ENCODE measurements at places on chromosomes 1 and 21. TPM values are rescaled to one million over a fixed set of nuclear protein-coding genes. Genes with fewer than 3 reads are reported as not detected.

GRCh38 chr21:28272272-28272992 lies 720.2 kb downstream of the LTN1 start:
- DNase-seq = no peak

- no peak for DNase-seq
These were observed 372.1 kb upstream of the VAMP3 start for GRCh38 chr1:7398982-7399381.

GRCh38 chr1:209697126-209697525 lies 7.5 kb upstream of the HSD11B1 start:
- no peak for DNase-seq

Gene SLC45A1
- total RNA-seq = 1.8 TPM

DNA sequence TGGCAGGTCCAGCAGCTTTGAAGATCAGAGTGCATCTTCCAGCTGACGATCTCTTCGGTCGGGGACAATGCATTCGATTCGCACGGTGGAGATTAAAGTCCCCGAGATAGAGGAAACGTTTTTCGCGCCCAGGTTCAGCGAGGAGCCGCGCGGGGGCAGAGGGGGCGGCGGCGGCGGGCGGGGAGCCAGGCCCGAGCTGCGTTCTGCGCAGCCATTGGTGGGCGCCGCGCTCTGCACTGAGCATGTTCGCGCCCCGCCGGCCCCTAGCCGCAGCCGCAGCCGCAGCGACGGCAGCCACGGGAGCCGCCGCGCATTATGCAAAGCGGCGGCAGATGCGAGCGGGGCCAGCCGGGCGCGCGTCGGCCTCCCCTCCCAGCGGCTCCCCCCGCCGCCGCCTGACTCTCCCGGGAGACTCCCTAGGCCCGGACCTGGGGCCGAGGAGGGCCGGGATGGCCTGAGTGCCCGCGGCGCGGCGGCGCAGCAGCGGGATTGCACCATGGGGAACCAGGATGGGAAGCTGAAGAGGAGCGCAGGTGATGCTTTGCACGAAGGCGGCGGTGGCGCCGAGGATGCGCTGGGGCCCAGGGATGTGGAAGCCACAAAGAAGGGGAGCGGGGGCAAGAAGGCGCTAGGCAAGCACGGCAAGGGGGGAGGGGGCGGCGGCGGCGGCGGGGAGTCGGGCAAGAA lies at the start of gene FMN2:
Gene FMN2, plus strand, starts transcription at position 270 of the 687 bp plus-strand sequence. Its CDS starts 227 bp downstream, at position 497.
- no peak for DNase-seq

DNA sequence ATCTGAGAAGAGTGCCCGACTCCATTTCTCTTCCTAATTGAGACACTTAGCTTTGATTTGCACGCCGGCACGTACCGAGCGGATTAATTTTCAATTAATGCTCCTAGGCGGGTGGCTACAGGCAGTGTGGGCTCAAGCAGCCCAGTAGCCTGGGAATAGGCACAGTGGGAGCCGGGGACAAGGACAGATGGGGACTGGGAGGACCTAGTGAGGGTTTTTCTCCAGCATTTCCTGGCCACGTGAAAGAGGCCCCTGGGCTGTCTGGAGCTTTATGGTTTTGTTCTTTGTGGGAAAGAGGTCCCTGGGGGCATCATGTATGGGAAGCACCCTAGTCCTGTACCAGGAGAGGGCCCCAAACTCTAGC lies 78.6 kb upstream of the CSF3R start:
- no peak for DNase-seq

GRCh38 chr1:17892225-17892624 lies 137.1 kb downstream of the ACTL8 start:
- no peak for DNase-seq

- DNase-seq = peak; percentile 68
These were observed 26.2 kb downstream of the ACOT11 start for GRCh38 chr1:54574158-54574778.

DNA sequence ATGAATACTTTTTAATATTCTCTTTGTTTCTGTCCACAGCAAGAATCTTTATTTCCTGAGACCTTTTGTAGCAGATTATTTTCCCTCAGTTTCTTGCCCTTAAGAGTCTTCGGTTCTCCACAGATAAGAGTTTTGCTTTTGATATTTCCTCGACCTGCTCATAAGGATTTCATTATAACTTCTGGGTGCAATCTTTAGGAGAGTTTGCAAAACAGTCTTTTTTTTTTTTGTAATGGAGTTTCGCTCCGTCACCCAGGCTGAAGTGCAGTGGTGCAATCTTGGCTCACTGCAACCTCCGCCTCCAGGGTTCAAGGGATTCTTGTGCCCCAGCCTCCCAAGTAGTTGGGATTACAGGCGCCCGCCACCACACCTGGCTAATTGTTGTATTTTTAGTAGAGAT lies 10.1 kb upstream of the UBE4B start:
- DNase-seq = no peak

Gene FAM72A
- 0.35 TPM for total RNA-seq

Gene AUNIP
- total RNA-seq = not detected

DNA sequence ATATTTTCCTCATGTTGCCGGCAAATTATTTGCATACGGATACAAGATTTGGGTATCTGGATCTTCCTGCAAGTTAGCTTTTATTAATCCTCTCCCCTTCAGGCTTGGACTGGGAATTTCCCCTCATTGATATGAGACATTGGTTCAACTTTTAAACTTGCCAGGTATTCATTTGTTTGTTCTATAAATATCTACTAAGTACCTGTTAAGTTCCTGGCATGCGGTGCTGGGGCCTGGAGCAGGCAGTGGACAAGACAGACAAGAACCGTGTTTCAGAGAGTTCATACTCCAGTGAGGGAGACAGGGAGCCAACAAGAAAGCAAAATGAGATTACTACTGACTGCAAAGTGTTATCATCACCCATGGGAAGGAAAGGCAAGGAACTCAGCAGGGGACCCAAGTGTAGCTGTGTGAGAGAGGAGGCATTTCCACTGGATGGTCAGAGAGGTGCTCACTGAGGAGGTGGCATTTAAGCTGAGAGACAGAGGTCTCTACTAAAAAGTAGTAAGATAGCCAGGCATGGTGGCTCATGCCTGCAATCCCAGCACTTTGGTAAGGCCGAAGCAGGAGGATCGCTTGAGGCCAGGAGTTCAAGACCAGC lies 39.1 kb upstream of the FHAD1 start:
- DNase-seq = peak; percentile 61

Gene DYRK3
- 11.3 TPM for total RNA-seq

DNA sequence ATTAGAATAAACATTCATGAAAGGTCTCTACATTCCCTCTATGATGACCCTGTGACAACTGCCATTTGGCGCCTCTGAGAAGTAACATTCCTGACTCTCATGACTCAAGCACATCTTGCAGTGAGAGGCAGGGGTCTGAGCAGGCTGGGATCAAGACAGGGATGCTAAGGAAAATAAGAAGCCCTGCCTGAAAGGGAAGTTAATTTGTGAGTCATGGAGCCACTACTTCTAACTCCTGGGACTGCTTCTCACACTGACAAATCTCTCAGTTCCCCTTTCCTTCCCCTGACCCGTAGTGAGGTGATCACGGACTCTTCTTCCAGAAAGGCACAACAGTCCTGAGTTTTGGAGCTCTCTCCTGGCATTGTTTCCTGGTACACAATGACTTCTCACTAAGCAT lies 231.9 kb downstream of the TNR start:
- no peak for DNase-seq

- DNase-seq = no peak
These were observed 481.7 kb upstream of the RUNX1 start for GRCh38 chr21:35530766-35531165.

- DNase-seq = no peak
These were observed 47.0 kb downstream of the ACTL8 start for GRCh38 chr1:17802164-17802563.

Gene MRPL9
- total RNA-seq = 43.2 TPM

GRCh38 chr1:165129568-165130164 lies 226.8 kb downstream of the LMX1A start:
- no peak for DNase-seq

DNA sequence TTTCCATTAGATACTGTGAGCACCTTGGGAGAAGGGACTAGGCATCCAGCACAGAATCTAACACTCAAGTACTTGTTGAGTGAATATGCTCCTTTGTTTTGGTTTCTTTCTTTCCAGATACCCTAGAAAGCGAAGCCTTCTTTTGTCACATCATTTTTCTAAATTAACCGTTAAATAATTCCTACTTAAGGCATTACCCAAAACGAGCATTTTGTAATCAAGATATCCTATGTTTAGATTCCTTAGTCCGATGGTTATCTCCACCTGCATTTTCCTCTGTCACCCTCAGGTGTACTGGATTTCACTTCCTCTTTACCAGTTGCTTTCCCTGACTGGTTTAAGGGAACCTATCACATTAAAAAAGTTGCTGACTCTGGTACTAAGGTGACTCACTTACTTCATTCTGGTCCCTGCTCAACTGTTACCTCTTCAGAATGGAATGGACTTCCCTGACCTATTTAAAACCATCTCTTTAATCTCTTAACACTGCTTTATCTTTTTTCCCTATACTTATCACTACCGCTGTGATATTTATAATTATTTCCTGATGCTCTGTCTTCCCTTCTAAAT lies 3.2 kb downstream of the B3GALNT2 start:
- DNase-seq = no peak

DNA sequence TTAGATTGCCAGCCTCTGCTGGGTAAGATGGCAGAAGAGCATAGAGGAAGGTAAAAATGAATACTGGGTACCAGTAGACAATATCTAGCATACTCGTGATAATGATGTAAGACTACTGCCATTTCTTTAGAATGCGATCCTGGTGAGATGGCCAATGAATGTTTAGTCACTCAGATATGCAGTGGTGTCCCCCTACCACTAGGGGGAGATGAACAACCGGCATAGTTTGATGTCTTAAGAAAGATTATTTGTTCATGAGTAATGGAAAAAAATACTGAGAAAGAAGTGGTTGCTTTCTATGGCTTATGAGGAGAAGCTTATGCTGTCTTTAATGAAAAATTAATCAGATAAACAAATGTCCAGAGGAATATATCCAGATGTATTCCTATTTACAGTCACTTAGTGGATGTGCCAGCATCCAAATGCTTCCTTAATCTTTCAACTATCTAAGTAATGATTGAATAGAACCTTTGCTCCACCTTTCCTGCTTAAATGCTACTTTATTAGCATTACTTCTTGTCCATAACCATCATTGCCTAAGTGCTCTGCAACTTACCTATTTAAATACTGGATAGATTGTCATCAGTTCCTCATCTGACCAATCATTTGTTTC lies 256.6 kb downstream of the ST6GALNAC3 start:
- DNase-seq = no peak

Gene ILDR2
- total RNA-seq = 23.1 TPM

All from cardiac septum (tissue), 1 donor.